PC-3 (cell line): ENCODE measurements at places on chromosomes 5 and 9. TPM values are rescaled to one million over a fixed set of nuclear protein-coding genes. Genes with fewer than 3 reads are reported as not detected.
A peak's percentile ranks its signal among the peaks of the same experiment; 100 is the strongest.

GRCh38 chr9:132641216-132641615 lies 28.6 kb downstream of the DDX31 start:
- H3K4me3 ChIP-seq = no peak overlapping the region
- H3K27me3 ChIP-seq = no peaks in the 10 kb centered on the region
- peaks cover 32% of the 10 kb centered on the region for H3K4me1 ChIP-seq
- H3K27ac ChIP-seq = no peak overlapping the region
- peaks cover 47% of the 10 kb centered on the region for H3K36me3 ChIP-seq

DNA sequence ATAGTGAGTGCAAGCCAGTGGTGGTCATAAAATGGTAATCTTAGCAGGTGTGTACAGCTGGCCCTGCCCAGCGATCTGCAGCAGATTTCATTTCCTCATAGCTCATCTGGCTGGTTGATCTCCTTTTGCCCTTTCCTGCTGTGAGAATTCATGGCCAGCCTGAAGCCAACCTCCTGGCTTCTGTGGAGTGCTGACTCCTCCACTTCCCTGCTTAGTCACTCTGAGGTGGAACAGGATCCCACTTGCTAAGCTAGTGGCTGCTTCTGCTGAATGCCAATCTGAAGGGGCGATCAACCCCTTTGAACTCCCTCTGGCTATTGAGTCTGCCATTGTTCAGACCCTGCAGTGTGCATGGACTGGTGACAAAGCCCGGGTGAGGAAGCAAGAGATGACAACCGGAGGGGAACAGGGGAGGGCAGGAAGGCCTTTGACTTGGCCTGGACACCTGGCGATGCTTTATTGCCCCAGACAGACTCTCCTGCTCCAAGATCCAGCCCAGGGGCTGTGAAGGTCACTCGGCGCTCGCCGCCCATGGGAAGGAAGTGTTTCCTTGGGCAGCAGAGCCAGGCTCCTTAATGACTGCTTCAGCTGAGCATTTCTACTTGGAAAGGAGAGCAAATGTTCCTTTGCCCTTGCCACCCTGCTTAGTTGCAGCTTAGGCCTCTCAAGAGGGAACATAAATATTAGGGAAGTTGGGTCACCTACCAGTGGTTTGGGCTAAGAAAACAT lies 341.1 kb downstream of the ZSWIM6 start:
- no peaks in the 10 kb centered on the region for H3K27me3 ChIP-seq
- peak overlapping the region; percentile 21; the same call in 1 of the 2 replicates for H3K27ac ChIP-seq
- peaks cover 14% of the 10 kb centered on the region for H3K4me1 ChIP-seq

GRCh38 chr9:69583645-69584234 lies 88.4 kb downstream of the APBA1 start:
- H3K27me3 ChIP-seq = peaks cover 8% of the 10 kb centered on the region; the same call in 1 of the 2 replicates
- no peak for DNase-seq
- H3K4me3 ChIP-seq = no peak overlapping the region
- no peak overlapping the region for H3K27ac ChIP-seq
- H3K36me3 ChIP-seq = no peaks in the 10 kb centered on the region
- no peaks in the 10 kb centered on the region for H3K4me1 ChIP-seq

DNA sequence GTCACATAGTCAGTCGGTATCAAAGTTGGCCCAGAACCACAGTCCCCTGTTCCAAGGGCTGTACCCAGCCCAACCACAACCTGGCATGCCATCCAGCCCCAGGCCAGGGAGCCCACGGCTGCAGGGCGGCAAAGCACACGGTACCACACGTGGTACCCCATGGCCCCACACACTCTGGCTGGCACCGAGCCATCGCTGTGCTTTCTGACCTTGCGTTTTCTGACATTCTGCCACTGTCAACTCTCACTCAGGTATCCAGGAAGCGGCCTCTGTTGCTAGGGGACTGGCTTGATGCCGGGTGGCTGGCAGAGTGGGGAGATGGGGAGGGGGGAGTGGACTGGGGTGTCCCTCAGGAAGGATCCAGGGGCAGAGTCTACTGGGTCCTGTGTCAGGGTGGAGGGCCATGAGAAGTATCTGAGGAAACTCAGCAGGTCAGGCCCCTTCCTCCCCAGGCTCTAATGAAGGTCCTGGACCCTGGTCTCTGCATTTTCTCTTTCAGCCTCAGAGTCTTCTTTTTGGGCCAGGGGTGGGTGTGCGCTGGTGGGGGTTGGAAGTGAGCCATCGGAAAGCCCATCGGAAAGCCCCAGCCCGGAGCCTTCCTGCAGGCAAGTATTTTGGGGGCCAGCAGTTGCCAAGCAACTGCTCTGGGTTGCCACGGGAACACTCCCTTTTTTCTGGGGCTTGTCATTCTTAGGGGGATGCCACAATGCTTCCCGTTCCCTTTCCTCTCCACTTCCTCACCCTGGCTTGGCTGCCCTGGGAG lies 21.0 kb upstream of the RALGDS start:
- no peak overlapping the region for H3K4me3 ChIP-seq
- no peak for DNase-seq
- peaks cover 9% of the 10 kb centered on the region for H3K4me1 ChIP-seq
- H3K27ac ChIP-seq = no peak overlapping the region

DNA sequence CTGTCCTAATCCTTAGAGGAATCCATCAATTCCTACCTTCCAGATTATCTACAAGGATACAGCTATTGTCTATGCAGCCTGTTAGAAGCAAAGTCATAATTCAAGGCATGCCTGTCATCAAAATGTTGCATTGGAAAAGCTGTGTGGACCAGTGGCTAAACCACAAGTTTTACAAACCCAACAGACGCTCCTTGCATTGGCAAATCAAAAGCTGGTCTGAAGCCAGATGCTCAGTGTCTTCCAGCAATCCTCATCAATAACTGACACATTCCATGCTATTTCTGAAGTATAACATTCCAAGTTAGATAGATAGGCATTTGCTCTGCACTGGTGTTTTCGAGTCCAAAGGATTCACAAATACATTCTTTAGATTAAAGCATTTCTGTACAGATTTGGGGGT lies 213.6 kb downstream of the EBF1 start:
- no peak overlapping the region for H3K27ac ChIP-seq
- DNase-seq = no peak
- no peaks in the 10 kb centered on the region for H3K4me1 ChIP-seq
- no peaks in the 10 kb centered on the region for H3K36me3 ChIP-seq

DNA sequence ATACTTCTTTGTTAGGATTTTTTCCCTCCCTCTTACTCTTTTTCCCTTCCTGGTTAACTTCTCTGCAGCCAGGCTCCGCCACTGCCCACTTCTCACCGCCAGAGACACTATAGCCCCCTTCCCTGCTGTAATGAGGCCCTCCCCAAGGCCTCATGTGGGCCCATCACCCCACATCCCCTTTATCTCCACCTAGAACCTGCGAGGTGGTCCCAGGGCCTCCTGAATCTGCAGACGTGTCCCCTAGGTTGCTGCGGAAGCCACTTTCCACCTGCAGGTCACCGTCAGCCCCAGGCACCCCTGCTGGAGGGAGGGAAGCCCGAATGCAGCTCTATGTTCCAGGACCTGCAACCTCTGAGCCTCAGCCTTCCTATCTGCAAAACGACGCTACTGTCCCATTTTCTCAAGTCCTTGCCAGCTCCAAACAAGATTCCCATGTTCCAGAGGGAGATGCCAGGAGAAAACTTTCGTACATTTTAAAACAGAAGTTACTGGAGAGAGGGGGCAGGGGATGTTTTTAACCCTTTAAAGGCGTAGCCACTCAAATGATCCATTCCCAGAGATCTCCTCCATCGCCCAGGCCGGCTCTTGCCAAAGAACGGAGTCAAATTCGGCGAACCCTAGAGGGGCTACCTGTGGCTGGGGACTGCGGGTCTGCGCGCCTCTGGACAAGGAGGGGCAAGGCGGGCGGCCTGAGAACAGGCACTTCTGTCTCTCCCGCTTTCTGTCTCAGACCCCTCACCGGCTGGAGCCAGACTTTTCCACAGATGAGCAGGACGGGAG lies 929 bp downstream of the SH3PXD2B start:
- DNase-seq = no peak
- no peak overlapping the region for H3K27ac ChIP-seq
- peaks cover 34% of the 10 kb centered on the region for H3K4me1 ChIP-seq
- H3K4me3 ChIP-seq = peak overlapping the region; percentile 72

GRCh38 chr5:27797220-27797619 lies 758.8 kb upstream of the CDH9 start:
- no peak for DNase-seq
- no peak overlapping the region for H3K27ac ChIP-seq
- peaks cover 6% of the 10 kb centered on the region; the same call in 1 of the 2 replicates for H3K36me3 ChIP-seq
- H3K4me3 ChIP-seq = no peak overlapping the region
- H3K27me3 ChIP-seq = no peaks in the 10 kb centered on the region

DNA sequence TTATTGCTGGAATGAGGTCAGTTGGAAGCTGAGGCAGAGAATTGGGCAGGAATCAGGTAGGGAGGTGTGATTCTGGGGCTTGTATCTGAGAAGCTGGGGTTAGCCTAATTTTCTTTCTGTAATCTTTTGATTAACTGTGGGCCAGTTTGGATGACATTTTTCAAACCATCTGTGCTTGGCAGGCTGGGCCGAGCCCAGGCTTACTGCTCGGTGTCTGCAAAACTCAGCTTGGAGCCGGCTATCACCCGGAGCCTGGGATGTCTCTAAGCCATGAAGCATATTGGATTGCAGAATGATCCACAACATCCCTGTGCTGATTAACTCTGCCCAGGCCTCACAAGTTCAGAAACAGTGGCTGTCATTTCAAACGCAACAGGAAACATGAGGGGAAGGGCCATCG lies 26.5 kb downstream of the KCNMB1 start:
- H3K27me3 ChIP-seq = peaks cover 25% of the 10 kb centered on the region
- H3K27ac ChIP-seq = no peak overlapping the region
- no peaks in the 10 kb centered on the region for H3K4me1 ChIP-seq
- no peaks in the 10 kb centered on the region for H3K36me3 ChIP-seq
- H3K4me3 ChIP-seq = no peak overlapping the region

DNA sequence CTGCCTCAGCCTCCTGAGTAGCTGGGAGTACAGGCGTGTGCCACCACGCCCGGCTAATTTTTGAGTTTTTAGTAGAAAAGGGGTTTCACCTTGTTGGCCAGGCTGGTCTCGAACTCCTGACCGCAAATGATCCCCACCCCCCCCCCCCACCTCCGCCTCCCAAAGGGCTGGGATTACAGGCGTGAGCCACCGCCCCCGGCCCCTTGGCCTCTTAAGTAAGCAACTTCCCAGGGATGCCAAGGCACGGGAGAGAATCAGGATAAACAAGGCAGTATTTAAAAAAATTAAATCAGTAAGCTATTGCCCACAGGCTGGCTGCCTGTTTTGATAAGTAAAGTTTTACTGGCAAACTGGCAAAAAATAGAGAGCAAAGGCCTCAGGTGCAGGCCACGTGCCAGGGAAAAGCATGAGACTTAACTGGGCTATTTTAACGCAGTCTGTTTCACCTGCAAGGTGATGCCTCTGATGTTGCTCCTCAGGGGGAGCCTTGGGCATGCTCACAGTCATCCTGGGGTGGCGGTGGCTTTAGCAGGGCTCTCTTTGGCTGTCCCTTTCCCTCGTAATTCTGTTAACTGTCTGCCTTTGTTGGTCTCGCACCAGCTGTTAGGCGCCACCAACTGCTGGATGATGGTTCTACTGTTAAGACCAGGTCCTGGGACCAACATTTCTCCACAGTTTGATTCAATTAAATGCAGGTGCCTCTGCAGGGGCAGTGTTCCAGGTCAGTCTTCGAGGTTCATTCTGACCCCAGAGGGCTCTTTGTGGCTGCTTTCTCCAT lies 19.4 kb upstream of the RNF130 start:
- no peak overlapping the region for H3K27ac ChIP-seq
- H3K27me3 ChIP-seq = no peaks in the 10 kb centered on the region
- DNase-seq = peak; percentile 54
- no peaks in the 10 kb centered on the region for H3K4me1 ChIP-seq
- no peaks in the 10 kb centered on the region for H3K36me3 ChIP-seq

DNA sequence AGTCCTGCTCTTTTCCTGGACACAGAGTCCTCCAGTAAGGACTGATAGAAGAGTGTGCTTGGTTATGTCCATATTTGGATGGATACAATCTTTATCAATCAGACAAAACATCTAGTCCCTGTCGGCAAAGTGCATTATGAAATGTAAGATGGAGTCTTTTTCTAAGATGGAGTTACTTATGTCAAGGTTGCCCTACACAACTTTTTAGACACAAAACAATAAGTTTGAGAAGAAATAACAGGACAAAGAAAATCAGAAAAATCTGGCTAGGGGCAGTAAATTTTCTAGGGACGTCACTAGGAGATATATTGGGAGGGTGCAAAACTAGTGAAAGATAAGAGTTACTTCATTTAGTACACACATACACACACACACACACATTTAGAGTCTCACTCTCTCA lies 23.3 kb upstream of the SUB1 start:
- no peak for DNase-seq
- H3K4me1 ChIP-seq = peaks cover 5% of the 10 kb centered on the region; the same call in 1 of the 2 replicates
- H3K4me3 ChIP-seq = no peak overlapping the region
- no peaks in the 10 kb centered on the region for H3K36me3 ChIP-seq

DNA sequence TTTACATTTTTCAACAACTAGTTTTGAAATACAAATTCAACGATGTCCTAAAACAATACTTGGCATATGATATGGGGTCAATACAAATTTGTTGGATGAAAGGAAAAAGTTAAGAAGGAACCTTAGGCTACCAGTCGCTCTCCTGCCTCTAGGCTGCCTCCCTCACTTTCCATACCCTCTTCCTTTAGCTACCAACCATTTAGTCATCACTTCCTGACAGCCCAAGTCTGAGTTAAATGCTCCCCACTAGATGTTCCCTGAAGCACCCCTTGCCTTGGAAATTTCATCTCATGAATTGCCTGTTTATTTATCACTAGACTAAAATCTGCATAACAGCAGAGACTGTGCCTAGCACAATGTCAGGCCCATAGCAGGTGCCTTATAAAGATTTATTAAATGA lies 2.7 kb upstream of the LARS1 start:
- no peaks in the 10 kb centered on the region for H3K27me3 ChIP-seq
- 0 out of 2 replicates have a peak, but pooled peaks cover under 1% of the 10 kb centered on the region for H3K36me3 ChIP-seq
- H3K4me1 ChIP-seq = peaks cover 46% of the 10 kb centered on the region
- H3K4me3 ChIP-seq = no peak overlapping the region

- DNase-seq = peak; percentile 58
- H3K4me3 ChIP-seq = no peak overlapping the region
- peak overlapping the region; percentile 59 for H3K27ac ChIP-seq
These were observed 100.1 kb upstream of the TNFAIP8 start for GRCh38 chr5:119255571-119256356.

GRCh38 chr5:127848098-127848497 lies 144.9 kb downstream of the CCDC192 start:
- no peak overlapping the region for H3K4me3 ChIP-seq
- H3K36me3 ChIP-seq = no peaks in the 10 kb centered on the region
- no peak overlapping the region for H3K27ac ChIP-seq
- H3K27me3 ChIP-seq = no peaks in the 10 kb centered on the region
- peaks cover 11% of the 10 kb centered on the region for H3K4me1 ChIP-seq
- no peak for DNase-seq

IFNK gene
- not detected in 2 replicates for total RNA-seq

SLC2A6 gene
- 20.5 and 21.7 TPM in 2 replicates for total RNA-seq

CCDC127 gene
- 4.1 and 5.4 TPM in 2 replicates for total RNA-seq

POLR3G gene
- 34.6 and 42.2 TPM in 2 replicates for total RNA-seq

PPP2R2B gene
- total RNA-seq = 2.4 TPM in 1 of 2 replicates, not detected in the other

PCAT7 gene
- 1.9 and 2.5 TPM in 2 replicates for total RNA-seq

PTAR1 gene
- 20.0 and 22.9 TPM in 2 replicates for total RNA-seq

INSYN2B gene
- total RNA-seq = 1.1 and 1.5 TPM in 2 replicates

CDKN2B gene
- 32.2 and 32.7 TPM in 2 replicates for total RNA-seq
